Adrenal gland (tissue), 19 donors: ENCODE measurements at places on chromosomes 13 and 19.

DNA sequence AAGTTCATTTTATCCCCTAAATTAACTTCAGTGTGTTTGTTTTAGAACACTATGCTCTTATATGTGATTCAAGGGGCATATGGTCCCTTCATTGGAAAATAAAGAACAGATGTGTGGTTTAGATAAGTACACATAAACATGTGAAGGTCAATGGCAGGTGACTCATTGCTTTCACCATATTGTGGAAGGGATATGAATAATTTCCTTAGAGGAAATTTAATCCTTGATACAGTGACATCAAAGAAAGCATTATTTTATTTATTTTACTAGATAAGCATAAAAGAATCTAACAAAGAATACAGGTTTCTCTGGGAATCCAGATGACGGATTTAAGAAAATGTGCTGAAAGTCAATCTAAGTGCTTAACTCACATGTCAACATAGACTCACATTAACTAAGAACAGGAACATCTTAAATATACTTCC, 373.5 kb downstream of the KCTD12 start:
- peak; percentile 28 for DNase-seq

GRCh38 chr13:31350560-31350959, 150.8 kb downstream of the B3GLCT start:
- DNase-seq: no peak

- DNase-seq: no peak
Measured at GRCh38 chr13:76116751-76117360, 480.7 kb downstream of the LMO7 start.

- DNase-seq: no peak
Measured at GRCh38 chr13:36917311-36917710, 2.7 kb downstream of the SMAD9 start.
